Transverse colon (tissue), 4 donors: ENCODE measurements at places on chromosomes 4 and X. TPM values are rescaled to one million over a fixed set of nuclear protein-coding genes. Genes with fewer than 3 reads are reported as not detected.

Gene BEND2
- not detected for total RNA-seq

Gene TACR3
- not detected for total RNA-seq

DNA sequence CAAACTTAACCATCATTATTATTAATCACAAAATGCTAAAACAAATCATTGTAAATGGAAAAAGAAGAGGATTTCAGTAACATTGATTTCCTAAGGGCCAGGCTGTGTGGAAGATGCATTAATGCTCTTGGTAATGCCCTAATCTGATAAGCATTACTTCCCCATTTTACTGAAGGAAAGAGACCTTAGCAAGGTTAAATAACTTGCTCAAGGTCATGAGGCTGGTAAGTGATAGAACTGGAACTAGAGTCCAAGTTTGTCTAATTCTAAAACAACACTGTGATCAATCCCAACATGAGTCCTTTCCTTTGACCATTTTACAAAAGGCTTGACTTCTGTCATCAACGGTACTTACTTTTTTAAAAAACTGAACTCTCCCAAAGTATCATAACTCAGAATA lies 32.6 kb downstream of the ADAMTS3 start:
- DNase-seq, result no peak

DNA sequence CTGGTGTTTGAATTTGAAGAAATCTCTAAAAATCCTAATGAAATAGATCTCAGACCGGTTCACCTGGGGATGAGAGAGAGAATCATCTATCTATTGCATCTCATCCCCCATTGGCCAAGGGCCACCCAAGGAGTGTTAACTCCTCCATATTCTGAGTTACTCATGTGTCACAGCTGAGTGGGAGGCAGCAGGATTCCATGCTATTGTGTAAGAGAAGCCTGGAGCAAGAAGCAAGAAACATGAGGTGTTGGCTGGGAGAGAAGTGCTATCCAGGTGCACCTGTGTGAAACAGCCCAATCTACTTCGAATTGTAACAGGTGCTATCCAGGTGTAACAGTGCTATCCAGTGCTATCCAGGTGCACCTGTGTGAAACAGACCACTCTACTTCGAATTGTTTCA lies 150.3 kb upstream of the MAOA start:
- no peak for DNase-seq

DNA sequence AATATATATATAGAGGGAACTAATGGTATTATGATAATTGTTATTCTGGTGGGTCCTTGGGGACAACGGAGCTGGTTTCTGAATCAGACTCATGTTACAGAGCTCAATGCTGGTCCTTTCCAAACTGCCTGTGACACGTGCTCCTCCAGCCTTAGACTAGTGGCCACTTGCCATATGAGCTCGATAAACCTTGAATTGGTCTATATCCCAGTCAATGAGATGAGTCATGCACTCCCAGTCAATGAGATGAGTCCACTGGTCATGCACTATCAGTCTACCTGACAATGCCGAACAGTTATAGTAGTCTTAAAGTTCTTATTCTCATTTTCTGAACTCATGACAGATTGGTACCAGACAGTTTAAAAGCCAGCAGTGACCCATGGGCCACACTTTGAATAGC lies 325.2 kb downstream of the LDB2 start:
- DNase-seq, result no peak

DNA sequence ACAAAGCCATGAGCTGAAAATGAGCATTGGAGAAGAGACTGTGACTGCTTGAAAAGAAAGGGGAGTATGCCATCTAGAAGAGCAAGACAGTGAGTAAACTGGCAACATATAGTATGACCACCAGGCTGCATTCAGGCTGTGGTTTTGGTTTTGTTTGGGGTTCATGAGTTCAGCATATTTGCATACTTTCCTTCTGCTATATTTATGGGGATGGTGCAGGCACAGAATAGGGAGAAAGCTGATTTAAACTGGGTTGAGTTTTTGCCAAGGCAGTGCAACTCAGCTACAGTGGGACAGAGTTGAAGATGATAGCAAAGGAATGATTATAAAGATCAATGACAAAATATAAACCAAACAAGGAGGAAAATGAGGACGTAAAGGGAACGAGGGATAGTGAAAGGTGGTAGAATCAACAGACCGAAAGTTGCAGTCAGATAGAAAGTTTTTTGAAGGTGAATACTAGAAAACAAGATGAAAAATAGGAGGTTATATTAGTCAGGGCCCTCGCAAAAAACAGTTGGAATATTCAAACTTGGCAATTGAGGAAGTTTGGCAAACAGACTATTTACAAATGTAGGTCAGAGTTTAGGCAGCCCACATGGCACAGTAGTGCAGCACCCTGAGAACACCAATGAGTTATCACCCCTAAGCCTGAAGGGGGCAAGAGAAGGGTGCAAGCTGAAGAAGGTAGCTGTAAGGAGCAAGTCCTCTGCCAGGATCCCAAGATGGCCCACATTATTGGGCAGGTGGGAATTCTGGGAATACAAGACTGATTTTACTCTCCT lies 114.8 kb upstream of the MAP9 start:
- DNase-seq, result no peak

- DNase-seq, result no peak
Measured at GRCh38 chr4:86497980-86498862, 95.9 kb upstream of the PTPN13 start.

GRCh38 chr4:182823576-182823975 lies 93.6 kb downstream of the DCTD start:
- DNase-seq, result no peak

- DNase-seq, result peak; percentile 65
Measured at GRCh38 chrX:155819966-155820491, 61.1 kb upstream of the VAMP7 start.

GRCh38 chr4:135277980-135278315 lies 1076.4 kb upstream of the PABPC4L start:
- DNase-seq, result no peak

GRCh38 chrX:21962361-21962760 lies 21.9 kb downstream of the SMS start:
- no peak for DNase-seq
